ENCODE measurements at places on chromosomes 13 and 19.

DNA sequence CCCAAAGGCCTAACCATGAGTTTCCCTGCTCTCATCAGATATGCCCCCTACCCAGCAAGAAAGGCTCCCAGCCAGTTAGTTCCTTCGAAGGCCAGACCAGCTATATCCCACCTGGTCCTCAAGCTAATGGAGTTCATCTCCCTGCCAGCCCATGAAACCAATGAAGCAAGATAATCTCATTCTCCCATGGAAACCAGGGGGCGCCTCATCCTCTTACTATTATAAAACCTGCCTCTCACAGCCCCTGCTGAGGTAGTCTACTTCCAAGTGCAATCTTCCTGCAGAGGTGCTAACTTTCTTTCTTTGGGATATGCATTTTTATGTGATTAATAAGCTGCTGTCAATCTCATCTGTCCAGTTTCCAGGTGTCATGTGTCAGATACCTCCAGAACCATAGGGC, 34.0 kb upstream of the ZNF573 start:
- no peak for DNase-seq

DNA sequence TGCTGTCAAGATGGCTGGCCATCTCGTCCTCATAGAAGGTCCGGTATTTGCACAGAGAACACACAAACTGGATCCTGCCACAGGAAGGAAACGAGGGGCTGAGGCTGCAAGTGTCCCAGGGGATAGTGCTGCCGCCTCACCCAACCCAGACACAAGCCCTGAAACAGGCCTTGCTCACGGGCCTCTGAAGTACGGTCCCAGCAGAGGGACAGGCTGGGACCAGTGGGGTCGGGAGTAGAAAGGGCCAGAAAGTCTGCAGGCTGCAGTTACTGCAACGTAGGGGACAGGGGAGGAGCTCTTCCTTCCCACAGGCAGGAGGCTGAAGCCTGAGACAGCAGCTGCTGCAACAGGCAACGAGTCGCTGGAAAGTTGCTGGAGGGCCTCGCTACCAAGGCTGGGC, 18.2 kb upstream of the AKAP8 start:
- no peak for DNase-seq

GRCh38 chr13:40984668-40985366, 34.3 kb downstream of the ELF1 start:
- DNase-seq = no peak

DNA sequence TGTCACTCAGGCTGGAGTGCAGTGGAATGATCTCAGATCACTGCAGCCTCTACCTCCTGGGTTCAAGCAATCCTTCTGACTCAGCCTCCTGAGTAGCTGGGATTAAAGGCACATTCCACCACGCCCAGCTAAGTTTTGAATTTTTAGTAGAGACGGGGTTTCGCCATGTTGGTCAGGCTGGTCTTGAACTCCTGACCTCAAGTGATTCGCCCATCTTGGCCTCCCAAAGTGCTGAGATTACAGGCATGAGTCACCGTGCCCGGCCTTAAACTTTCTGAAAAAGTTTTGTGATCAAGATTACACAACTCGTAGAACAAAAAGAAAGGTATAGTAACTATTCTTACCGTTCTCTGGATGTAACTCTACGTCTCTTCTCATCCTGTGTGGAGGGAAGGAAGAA, 21.2 kb downstream of the DNMT1 start:
- no peak for DNase-seq

- DNase-seq = no peak
Observed at GRCh38 chr19:12647490-12648071, 19.0 kb downstream of the MAN2B1 start.

DNA sequence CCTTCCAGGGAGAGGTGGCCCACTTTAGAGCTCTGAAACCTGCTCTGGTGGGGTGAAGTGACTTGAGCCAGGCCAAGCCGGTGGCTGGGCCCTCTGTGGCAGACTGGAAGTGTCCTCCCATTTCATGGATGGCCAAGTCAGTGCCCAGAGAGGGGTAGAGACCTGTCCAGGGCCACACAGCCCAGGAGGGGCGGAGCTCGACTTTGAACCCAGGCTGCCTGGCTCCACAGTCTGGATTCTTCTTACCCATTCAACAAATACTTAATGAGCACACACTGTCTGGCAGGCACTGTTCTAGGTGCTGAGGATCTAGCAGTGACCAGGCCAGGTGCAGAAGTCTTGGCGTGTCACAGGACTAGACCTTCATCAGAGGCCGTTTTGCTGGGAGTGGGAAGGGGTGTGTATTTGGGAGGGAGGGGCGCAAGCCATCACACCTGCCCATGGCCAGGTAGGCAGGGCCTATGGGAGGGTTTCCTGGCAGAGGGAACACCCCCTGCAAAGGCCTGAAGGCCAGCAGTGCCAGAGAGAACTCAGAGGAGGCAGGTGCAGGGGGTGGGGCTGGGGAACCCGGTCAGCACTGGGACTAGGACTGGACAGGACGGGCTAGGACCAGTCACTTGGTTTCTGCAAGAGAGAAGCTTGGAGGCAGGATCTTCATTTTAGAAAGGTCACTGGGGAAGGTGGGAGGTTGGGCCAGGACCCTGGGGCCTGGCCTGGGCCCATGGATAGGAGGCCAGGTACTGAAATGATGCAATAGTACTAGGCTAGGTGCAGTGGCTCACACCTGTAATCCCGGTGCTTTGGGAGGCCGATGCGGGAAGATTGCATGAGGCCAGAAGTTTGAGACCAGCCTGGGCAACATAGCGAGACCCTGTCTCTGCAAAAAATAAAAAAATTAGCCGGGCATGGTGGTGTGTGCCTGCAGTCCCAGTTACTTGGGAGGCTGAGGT, 31.8 kb downstream of the DNM2 start:
- no peak for DNase-seq

DNA sequence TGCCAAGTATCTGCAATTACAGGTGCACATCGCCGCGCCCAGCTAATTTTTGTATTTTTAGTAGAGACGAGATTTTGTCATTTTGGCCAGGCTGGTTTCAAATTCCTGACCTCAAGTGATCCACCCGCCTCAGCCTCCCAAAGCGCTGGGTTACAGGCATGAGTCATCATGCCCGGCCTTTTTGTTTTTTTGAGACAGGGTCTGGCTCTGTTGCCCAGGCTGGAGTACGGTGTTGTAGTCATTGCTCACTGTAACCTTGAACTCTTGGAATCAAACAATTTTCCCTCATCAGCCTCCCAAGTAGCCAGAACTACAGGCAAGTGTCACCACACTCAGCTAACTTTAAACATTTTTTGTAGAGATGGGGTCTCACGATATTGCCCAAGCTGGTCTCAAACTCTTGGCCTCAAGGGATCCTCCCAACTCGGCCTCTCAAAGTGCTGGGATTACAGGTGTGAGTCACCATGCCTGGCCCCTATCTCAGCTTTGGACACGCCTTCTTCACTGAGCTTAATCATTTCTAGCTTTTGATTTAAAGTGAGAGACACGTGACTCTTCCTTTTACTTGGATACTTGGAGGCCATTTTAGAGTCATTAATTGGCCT, 4.0 kb upstream of the IRGC start:
- DNase-seq = no peak

- no peak for DNase-seq
Observed at GRCh38 chr13:88395804-88396203, 724.6 kb downstream of the SLITRK5 start.

- no peak for DNase-seq
Observed at GRCh38 chr13:23432626-23433025, 876 bp downstream of the SACS start.

DNA sequence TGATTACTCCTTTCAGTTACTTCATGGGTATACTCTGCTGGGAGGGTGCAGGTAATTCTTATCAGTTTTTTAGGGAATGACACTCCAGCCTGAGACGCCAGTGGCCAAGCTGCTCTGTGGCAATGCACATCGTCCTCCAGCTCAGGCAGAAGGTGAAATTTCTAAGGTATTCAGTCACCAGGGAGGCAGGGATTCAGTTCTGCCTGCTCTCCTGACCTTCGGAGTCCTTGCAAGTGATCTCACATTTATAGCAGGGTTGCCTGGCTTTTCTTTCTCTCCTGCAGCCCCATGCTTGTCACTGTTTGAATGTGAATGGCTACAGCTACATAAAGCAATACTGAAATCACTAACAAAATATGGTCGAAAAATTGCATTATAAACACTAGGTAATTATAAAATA, 1447.5 kb downstream of the EFNB2 start:
- DNase-seq = no peak

- DNase-seq = no peak
Observed at GRCh38 chr13:67091603-67092002, 138.5 kb downstream of the PCDH9 start.

- DNase-seq = no peak
Observed at GRCh38 chr19:13989487-13989886, 16.6 kb downstream of the RFX1 start.

GRCh38 chr19:54650108-54650655, 12.6 kb upstream of the LILRB4 start:
- DNase-seq = no peak

DNA sequence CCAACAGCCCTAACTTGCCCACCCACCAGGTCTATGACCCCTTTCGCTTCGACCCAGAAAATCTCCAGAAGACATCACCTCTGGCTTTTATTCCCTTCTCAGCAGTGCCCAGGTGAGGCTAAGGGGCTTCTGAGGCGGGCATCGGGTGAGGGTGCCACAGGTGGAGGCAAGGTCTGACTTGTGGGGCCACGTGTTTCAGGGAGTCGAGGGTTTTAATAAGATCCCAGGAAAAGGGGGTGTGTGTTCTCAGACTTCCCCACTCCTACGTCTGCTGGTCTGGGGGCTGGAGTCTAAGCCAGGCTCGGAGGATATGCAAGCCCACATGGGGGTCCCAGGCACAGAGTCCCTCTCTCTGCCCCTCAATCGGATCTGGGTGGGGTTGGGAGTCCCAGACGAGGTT, 30.9 kb upstream of the CYP4F8 start:
- no peak for DNase-seq

DNA sequence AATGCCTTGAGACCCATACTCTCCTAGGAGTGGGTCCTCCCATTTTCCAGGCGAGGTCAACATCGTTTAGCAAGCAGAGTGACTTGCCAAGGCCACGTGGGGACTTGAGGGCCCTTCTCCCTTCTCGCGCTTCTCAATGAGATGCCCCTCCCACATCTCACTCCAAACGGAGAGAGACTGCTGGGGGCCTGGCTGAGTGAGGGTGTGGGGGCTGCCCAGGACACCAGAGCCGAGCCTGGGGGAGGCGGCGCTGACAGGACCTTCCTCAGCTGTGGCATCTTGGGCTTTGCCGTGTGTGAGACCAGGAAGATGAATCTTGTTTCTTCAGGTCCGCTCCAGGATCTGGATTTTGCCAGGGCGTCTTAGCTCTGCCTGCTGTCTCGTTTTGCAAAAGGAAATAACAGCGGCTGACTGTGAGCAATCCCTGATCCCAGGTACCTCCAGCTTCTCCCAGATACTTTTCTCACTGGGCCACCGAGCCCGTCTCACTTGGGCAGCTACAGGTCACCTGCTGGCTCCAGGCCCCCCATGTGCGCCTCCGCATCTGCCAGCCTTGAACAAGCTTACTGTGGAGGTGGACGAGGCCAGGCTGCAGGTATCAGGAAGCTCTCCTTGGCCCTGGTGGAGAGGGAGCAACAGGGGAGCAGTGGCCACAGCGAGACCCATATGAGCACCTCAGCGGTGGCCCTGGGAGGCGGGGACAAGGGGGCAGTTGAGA, 6.0 kb downstream of the COX6B2 start:
- no peak for DNase-seq

- DNase-seq = no peak
Observed at GRCh38 chr13:60312851-60313505, 84.0 kb upstream of the TDRD3 start.

- DNase-seq = no peak
Observed at GRCh38 chr19:39494661-39495060, 4.1 kb upstream of the DLL3 start.

GRCh38 chr19:43438291-43439031, 23.8 kb downstream of the TEX101 start:
- DNase-seq = no peak

- no peak for DNase-seq
Observed at GRCh38 chr19:51098365-51099046, 9.7 kb downstream of the CTU1 start.

- DNase-seq = no peak
Observed at GRCh38 chr13:106118050-106118449, 417.4 kb downstream of the EFNB2 start.

- no peak for DNase-seq
Observed at GRCh38 chr13:73334445-73334844, 275.6 kb downstream of the KLF5 start.

DNA sequence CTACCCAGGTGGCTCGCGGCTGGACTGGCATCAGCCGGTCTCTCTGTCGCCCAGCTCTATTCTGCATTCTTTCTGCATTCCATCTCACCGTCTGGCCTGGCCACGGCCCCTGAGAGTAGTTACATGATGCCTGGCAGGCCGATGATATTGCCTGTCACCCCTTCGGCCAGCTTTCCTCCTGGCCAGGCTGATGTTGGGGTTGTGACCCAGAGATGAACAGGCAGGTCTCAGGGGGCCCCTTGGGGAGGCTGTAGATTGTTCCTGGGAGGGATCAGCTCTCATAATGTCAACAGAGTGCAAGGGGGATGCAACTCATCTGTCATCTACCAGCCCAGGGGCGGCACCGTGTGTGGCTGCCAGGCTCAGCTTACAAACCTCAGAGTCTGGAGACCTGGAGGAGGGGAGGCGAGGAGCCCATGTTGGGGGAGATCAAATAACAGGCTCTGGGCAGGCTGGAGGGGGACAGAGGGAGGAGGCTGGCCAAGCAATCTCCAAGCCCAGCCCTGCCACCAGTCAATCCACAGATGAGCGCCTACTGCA, 13.6 kb upstream of the FBXO17 start:
- no peak for DNase-seq

GRCh38 chr13:109756778-109757177, 29.6 kb downstream of the IRS2 start:
- DNase-seq = no peak

DNA sequence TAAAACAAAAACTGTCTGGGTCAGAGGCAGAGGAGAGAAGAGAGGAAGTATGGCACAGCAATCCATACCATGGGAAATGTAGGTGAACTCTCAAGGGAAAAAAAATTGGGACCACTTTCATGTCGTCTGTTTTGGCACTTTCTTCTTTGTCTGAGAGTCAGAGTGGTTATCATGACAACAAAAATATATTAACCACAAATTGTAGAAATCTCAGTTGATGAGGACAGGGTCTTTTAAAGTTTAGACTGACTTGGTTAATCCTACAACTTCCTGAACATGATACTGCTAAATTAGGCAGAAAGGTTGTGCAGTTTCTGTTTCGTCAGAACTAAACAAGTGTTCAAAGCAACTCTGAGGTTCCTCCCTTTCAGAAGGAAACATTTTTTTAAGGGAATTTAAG, 15.2 kb downstream of the KLF5 start:
- no peak for DNase-seq
